HFF-Myc (cell line): ENCODE measurements at places on chromosomes 4 and X.

- no peak for DNase-seq
These were observed 231.8 kb upstream of the AGA start for GRCh38 chr4:177673985-177674489.

GRCh38 chrX:154372612-154373022 lies 1.8 kb downstream of the FLNA start:
- no peak for DNase-seq

DNA sequence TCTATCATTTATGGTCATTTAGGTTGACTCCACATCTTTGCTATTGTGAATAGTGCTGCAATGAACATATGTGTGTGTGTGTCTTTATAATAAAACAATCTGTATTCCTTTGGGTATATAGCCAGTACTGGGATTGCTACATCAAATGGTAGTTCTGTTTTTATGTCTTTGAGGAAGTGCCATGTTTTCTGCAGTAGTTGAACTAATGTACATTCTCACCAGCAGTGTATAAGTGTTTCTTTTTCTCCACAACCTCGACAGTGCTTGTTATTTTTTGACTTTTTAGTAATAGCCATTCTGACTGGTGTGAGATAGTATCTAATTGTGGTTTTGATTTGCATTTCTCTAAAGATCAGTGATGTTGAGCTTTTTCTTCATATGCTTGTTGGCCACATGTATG lies 80.5 kb downstream of the ARHGAP6 start:
- DNase-seq = no peak

- no peak for DNase-seq
These were observed 197.8 kb downstream of the HS3ST1 start for GRCh38 chr4:11230866-11231265.

DNA sequence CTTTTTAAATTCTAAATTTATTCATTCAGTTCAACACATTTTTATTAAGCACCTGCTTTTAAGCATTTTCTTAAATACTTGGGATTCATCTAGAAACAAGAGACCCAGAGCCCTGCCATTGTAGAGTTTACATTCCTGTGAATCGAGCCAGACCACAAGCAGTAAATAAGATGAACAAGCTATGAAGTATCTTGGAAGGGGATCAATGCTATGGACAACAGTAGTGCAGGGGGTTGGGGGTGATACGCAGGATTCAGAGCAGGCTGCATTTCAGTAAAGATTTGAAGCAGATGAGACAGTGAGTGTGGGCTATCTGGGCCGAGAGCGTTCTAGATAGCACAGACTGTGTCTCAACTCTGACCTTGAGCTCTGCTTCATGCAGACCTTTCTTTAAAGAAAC lies 35.1 kb downstream of the CLDN22 start:
- DNase-seq = peak; percentile 45

- DNase-seq = no peak
These were observed 108.1 kb upstream of the PAQR3 start for GRCh38 chr4:79047316-79047715.

GRCh38 chr4:48792348-48793006 lies 12.4 kb upstream of the FRYL start:
- DNase-seq = no peak

- no peak for DNase-seq
These were observed 9.0 kb upstream of the TRPC3 start for GRCh38 chr4:121960818-121961217.

- DNase-seq = peak; percentile 97
These were observed 16.3 kb downstream of the CD99 start for GRCh38 chrX:2707334-2707760.
